ENCODE measurements at places on chromosomes 2 and 18.

GRCh38 chr2:3388412-3388738, 8.9 kb downstream of the TRAPPC12 start:
- no peak for DNase-seq

GRCh38 chr2:182077023-182077422, 91.4 kb downstream of the PPP1R1C start:
- DNase-seq: no peak

GRCh38 chr2:142180820-142181533, 50.2 kb upstream of the LRP1B start:
- no peak for DNase-seq

- DNase-seq: no peak
These were observed 83.7 kb downstream of the ACSL3 start for GRCh38 chr2:222944552-222944951.

DNA sequence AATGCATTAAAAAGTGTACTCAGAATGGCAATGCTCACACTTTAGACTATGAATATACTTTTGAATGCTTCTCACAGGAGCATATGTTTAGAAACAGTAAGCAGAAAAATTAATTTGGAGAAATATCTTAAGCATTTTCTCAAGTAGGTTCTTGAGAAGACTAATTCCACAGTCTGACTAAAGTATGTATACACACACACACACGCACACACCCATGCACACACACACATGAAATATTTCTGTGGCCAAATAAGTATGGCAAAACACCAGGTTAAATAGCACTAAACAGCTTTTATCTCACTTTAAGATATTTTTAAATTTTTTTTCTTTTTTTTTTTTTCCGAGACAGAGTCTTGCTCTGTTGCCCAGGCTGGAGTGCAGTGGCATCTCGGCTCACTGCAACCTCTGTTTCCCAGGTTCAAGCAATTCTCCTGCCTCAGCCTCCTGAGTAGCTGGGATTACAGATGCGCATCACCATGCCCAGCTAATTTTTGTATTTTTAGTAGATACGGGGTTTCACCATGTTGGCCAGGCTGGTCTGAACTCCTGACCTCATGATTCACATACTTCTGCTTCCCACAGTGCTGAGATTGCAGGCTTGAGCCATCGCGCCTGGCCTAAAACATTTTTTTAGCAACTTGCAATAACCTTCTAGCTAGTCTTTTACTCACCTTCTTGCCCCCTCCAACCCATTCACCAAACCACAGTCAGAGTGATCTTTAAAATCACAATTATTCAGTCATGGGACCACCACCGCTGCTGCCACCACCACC, 67.5 kb upstream of the SCG2 start:
- DNase-seq: no peak

- DNase-seq: no peak
These were observed 28.2 kb downstream of the RBMS1 start for GRCh38 chr2:160465406-160465805.

GRCh38 chr2:148560496-148560895, 84.1 kb upstream of the EPC2 start:
- DNase-seq: no peak

DNA sequence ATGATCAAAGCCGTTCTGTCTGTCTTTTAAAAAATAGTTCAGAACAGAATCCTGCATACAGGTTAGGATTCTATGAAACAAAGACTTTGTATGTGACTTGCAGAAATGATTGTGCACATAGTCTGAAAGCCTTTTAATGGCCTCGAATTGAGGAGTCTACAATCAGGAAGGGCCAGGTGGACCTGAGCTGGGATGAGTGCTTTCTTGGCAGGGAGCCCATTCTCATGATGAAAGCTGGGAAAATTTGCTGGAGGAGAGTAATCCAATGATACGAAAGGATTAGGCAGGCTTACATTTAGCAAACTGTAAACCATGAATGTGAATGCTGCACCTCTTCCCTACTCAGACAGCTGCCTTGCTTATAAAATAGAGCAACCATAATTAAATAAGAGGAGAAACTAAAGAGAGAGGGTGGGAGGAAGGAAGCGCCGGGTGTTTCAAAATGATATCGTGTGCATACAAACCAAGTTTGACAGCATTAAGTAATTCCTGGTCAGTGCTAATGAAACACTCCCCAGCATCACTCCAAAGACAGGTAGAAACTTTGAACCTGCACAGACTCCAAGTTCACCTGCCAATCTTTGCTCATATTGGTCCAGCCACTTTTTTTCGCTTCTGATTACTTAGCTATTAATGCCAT, 23.7 kb upstream of the CXCR4 start:
- DNase-seq: no peak

- DNase-seq: no peak
These were observed 316 bp downstream of the WDR12 start for GRCh38 chr2:202911203-202911511.

DNA sequence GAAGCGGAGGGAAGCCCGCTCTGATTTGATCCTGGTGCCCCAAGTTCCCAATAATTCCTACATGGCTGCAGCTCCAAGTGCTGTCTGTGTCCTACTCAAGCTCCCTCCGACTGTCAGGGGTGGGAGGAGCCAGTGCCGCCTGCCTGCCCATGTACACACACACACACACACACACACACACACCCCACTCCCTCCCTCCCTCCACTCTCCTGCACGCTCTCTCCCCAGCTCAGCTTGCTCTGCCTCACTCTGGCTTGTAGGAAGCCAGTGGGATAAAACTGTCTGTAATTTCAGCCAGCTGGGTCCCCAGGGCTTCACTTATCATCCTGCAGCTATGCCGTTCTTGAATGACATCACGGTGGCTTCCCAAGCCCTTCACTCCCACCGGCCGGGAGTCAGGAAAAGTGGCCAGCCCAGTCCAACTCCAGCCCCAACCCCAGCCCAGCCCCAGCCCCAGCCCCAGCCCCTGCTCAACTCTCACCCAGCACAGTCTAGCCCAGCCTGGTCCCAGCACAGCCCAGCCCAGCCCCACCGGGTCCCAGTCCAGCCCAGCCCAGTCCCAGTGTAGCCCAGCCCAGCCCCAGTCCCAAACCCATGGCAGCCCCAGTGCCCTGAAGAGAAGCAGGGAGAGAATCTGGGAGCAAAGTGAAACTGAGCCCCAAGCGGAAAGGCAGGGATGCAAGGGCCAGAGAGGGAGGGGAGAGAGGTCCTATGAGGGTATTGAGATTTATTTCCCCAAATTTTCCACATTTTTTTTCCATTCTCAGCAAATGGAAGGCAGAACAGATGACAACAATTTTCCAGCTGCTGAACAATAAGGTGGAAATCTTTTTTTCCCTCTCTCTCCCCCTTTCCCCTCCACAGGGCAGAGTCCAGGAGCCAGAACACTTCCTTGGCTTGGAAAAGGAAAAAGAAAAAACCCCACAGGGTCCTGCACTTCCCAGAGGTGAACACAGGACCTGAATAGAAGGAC, 144.0 kb downstream of the TNS1 start:
- DNase-seq: no peak

- DNase-seq: peak; percentile 71
These were observed 20.9 kb upstream of the COL6A3 start for GRCh38 chr2:237434866-237435311.

GRCh38 chr2:149613704-149614103, 26.1 kb upstream of the MMADHC start:
- DNase-seq: no peak

- no peak for DNase-seq
These were observed 417.9 kb downstream of the NRXN1 start for GRCh38 chr2:50614056-50614455.

DNA sequence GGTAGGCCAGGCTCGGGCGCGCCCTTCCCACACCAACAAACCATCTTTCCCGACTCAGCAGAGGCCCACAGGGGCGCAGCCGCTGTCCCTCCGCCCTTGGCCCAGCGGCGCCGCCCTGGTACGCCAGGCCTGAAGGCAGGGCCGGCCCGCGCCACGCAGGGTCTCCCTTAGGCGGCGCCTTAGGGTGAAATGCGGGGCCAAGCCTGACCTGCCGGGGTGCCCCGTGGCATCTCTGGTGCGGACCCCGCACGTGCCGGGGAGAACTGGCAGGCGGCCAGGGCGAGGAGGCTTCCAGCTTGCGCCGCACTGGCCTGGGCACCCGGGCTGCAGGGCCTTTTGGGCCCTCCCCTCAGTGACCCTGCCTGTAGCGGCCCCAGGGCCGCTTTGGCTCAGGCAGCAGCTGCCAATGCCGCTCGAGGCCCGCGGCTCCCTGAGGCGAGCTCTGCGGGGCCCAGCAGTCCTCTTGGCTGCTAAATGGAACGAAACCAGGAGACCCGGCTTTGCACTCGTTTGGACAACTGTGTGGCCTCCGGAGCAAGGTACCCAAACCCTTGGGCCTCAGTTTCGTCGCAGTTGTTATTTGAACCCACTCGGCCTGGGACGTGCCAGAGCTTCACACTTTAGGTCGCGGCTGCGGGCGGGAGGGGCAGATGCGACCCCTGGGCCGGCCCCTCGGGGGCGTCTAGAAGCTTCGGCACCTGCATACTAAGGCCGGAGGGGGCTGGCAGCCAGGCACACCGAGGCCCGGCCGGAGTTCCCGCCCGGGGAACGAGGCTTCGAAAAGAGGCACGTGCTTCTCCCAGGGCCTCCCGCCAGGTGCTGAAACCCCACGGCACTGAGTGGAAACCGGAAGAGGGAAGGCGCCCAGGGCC, 8.5 kb downstream of the OTX1 start:
- DNase-seq: no peak

- no peak for DNase-seq
These were observed 67.0 kb upstream of the OSR1 start for GRCh38 chr2:19425419-19425818.

GRCh38 chr2:237885931-237886684, 26.7 kb downstream of the RAMP1 start:
- DNase-seq: no peak

- DNase-seq: peak; percentile 42
These were observed 1.9 kb downstream of the SP5 start for GRCh38 chr2:170716851-170717598.

GRCh38 chr2:44184106-44184505, 15.4 kb downstream of the PPM1B start:
- no peak for DNase-seq

GRCh38 chr2:23803264-23803964, 123.5 kb downstream of the ATAD2B start:
- DNase-seq: no peak

GRCh38 chr18:45046961-45047360, 366.3 kb downstream of the SETBP1 start:
- no peak for DNase-seq

DNA sequence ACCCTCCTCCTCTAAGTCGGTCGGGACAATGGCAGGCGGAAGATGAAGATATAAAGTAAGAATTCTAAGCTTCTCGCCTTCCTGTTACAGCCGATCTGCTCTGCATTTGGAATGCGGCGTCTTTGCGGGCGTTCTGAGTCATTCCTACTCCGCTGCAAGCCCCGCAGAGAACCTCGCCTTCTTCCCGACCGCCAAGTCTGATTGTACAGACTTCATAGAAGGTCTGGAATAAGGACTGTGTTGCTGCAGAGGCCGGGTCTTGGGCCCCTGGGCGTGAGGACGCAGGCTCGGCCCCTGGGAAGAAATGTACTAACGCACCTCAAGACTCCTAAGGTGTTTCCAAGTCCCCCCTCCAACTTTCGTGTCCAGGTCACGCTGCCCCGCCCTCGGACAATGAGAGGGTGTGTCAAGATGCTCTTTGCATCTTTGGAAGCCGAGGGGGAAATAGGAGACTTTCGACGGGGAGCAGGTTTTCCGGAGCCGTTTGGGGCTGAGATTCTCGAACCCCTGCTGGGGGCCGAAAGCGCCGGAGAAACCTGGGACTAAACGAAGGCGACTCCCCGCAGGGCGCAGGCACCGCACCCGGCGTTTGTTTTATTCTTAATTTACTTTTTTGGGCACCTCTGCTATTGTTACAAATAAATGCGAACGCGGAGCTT, 12.7 kb upstream of the PAX3 start:
- DNase-seq: no peak

- no peak for DNase-seq
These were observed 767.7 kb upstream of the GCFC2 start for GRCh38 chr2:76478266-76479035.

Data from stimulated activated CD4-positive, alpha-beta T cell treated with anti-CD3 and anti-CD28 coated beads, Interleukin-4, amount 100 ng/mL, for 4 hours (primary cell).